ENCODE measurements at places on chromosomes 12 and 14. TPM values are rescaled to one million over a fixed set of nuclear protein-coding genes. Genes with fewer than 3 reads are reported as not detected.

The CFAP54 gene
- polyA plus RNA-seq = 2.2 TPM

- DNase-seq = no peak
These were observed 85.8 kb downstream of the TNFAIP2 start for GRCh38 chr14:103209054-103209453.

GRCh38 chr12:6323340-6323994 is 13.0 kb downstream of the PLEKHG6 start:
- no peak for DNase-seq

The ANAPC5 gene
- 138 TPM for polyA plus RNA-seq

The NDRG2 gene
- 174 TPM for polyA plus RNA-seq

DNA sequence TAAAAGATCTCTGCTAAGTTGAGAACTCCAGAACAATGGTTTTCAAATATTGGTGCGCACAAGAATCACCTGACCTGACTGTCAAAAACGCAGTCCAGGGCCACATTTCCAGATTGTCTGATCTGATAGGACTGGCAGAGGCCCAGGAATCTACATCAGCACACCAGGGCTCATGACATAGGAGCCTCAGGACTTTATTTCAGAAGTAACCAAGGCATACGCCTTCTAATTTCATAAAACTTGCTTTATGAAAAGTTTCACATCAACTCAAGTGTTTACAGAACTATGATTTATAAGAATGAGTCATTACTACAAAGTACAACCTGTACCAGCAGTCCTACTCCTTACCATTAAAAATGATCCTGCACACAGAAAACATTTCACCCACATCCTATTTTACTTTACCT is 47.7 kb upstream of the PTPRO start:
- no peak for DNase-seq

DNA sequence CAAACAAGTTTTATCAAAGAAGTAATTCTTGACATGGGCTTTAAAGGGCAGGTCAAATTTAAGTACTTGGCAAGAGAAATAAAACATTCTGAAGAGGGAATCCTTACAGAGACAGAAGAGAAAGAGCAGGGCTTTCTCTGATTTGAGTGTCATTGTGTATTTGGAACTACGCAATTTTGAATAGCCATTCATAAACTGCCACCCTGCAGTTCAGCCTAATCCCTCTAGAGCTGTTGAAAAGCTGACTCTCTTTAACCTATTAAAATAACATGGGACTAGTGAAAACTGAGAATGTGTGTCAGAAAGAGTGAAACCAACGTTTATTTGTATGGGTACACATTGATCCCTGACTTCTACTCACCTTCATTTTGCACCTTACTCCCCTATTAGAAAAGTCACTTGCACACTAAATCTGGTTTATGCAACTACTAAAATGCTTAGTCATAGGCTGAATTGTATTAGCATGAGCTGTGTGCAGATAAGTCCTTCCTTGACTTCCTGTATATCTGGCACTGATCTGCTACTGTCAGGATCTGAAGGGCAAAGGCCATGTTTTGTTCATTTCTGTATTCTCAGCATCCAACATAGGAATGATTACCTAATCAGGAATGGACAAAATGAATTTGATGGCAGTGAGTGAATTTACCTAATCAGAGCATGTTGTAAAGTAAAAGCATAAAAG is 458.9 kb downstream of the NOVA1 start:
- DNase-seq = no peak

GRCh38 chr12:50066402-50066801 is 9.0 kb downstream of the ASIC1 start:
- no peak for DNase-seq

DNA sequence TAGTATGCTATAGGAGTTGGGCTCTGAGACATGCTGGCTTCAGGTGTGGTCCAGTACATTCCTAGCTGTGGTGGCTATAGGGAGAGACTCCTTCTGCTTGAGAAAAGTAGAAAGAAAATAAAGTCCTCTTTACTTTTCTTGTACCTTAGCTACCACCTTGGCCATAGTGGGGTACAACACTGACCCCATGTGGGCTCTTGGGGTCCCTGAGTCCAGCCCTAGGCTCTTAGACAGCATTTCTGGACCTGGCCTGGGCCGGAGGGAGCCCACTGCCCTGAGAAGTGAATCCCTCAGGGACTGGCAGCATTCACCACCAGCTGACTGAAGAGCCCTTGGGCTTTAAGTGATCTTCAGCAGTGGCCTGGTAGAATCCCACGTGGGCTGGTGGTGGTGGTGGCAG is 143.1 kb downstream of the SYT10 start:
- DNase-seq = no peak

DNA sequence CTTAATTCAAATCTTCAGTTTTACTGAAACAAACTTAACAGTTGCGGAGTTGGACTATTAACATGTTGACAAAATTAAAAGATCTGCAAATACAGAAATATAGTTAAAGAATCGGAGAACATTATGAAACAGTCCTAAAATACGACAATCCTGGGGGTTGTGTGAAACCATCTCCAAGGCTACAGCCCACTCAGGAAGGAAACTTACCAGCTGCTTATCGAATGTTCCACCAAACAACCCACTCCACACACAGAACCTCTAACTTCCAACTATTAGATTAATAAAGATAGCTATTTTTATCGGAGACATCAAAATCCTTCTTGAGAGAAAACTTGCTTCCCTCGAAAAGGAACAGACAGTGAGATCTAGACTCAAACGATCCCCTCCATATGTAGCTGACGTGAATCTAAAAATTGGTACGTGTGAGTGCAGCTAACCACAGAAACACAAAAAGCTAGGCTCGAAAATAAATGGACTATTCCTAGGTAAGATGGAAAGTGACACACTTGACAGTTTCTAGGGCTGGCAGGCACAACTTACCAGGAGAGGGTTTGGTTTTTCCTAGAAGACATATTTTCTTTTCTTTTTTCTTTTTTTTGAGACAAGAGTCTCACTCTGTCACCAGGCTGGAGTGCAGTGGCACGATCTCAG is 12.9 kb downstream of the VPS37B start:
- DNase-seq = no peak

DNA sequence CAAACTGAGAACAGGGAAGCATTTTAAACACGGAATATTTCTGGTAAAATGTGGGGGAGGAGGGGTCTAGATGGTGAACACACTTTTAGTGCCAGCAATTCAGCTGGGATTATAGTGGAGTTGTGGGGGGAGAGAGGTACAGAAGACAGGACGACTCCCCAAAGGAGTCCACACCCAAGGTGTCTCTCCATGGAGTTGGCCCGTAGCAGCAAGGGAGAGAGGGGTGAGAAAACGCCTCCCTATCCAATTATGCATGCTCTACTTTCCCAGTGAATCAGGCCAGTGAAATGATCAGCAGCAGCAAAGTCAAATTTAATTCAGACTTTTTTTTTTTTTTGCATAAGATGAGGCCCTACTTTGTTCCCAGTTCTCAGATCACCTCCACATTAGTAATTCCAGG is 38.6 kb downstream of the BTG1 start:
- DNase-seq = no peak

GRCh38 chr12:66549050-66549389 is 129.9 kb downstream of the GRIP1 start:
- DNase-seq = no peak

The VWF gene
- polyA plus RNA-seq = 12.5 TPM

DNA sequence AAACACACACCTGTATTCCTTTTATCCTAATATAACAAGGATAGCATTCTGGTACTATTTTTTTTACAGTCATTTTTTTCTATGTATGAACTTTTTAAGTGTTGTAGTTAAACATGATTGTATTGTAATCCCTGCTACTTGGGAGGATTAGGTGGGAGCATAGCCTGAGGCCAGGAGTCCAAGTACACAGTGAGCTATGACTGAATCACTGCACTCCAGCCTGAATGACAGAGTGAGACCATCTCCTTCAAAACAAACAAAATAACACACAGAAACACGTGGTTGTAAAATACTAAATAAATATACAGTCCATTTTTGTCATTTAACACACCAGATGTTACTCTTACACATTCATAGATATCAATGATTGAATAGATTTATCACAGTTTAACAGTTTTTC is 56.9 kb downstream of the MAP4K5 start:
- no peak for DNase-seq

GRCh38 chr12:1131811-1132224 is 140.8 kb downstream of the ERC1 start:
- DNase-seq = no peak

The WIF1 gene
- 2.0 TPM for polyA plus RNA-seq

The SRRM4 gene
- 0.03 TPM for polyA plus RNA-seq

- DNase-seq = no peak
These were observed 23.2 kb upstream of the KIF26A start for GRCh38 chr14:104115131-104115600.

The PROX2 gene
- polyA plus RNA-seq = 0.39 TPM
